ENCODE measurements at places on chromosomes 5 and 9. TPM values are rescaled to one million over a fixed set of nuclear protein-coding genes. Genes with fewer than 3 reads are reported as not detected.

Gene TLX3
- total RNA-seq = not detected

Gene NRARP
- total RNA-seq = 1.7 TPM

Gene LRRC19
- not detected for total RNA-seq

Gene EGFL7
- 1.00 TPM for total RNA-seq

Gene C9
- not detected for total RNA-seq

Gene DIRAS2
- total RNA-seq = not detected

Gene EIF4EBP3
- 12.0 TPM for total RNA-seq

Gene LECT2
- not detected for total RNA-seq

Gene UNC13B
- total RNA-seq = 1.1 TPM

Gene CDKN2AIPNL
- 23.4 TPM for total RNA-seq

Gene PPIP5K2
- total RNA-seq = 67.1 TPM

GRCh38 chr5:139745800-139746690 lies 49.6 kb upstream of the PSD2 start:
- DNase-seq = peak; percentile 57

GRCh38 chr5:157168286-157168685 lies 2.2 kb upstream of the GARIN3 start:
- no peak for DNase-seq

DNA sequence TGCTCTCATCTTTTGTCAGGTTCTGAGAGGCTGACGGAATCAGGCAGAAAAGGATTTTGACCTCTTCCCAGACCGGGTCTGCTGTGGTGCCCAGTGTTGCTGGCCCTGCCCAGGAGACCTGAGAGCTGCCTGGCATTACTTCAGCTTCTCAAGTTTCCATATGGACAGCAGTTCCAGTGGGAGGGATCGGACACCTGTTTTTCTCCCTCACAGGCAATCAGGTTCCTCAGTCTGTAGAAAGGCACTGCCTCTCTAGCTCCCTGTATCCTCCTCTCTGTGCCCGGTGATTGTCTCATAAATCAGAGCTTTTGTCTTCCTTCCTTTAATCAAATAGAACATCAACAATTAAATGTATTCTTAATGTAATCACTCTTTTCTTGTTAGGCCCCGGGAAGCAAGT lies 198.7 kb downstream of the SEMA6A start:
- DNase-seq = no peak

DNA sequence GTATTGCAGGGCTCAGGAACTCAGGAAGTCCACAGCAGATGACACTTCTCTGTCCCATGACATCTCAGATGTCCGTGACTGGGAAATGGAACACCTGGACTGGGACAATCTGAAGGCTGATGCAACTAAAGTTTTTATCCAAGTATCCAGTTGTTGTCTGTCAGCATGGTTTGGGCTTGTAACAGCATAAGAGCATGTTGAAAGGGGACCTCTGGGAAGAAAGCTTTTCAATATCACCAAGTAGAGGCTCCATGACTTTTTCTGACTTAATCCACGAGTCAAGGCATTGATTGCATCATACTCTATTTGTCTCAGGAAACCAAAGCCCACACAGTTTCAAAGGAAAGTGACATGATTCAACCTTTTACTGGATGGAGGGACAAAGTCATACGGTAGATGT lies 807.7 kb downstream of the MTRR start:
- DNase-seq = no peak

DNA sequence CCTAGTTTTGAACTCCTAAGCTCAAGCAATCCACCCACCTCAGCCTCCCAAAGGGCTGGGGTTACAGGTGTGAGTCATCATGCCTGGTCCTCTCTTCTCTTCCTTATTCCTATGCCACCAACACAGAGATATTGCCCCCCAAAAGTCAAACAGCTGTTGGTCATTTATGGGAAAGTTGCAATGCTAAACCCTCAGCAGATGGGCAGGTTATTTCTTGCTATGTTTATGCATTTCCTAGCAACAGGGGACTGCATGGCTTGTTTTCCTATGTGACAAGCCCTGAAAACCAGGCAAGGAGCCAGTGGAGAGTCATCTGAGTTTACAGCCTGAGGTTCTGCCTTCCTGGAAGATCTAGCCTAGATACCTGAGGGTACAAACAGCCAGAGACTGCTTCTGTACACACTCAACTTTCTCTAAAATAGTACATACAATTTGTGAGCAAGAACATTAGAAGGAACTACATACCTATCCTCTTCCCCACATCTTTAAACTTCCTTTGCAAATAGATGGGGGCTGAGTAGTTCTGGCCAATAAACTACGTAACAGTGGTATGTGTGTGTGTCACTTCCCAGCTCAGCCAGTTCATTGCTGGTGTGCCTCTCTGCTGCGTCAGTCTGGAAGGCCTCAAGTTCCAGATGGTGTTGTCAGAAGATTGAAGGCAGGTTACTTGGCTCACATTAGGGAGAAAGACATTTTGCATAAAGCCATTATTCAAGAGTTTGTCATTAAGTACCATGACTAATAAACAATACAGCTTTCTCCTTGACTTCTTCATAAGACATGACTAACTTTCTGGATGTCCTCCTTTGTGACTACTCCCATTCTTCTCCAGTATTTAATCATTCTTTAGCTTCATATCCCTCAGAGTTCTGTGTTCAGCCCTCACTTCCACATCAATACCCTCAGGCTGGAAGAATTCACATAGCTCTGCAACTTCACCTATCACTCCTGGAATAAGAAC lies 65.3 kb downstream of the CSNK1A1 start:
- no peak for DNase-seq

DNA sequence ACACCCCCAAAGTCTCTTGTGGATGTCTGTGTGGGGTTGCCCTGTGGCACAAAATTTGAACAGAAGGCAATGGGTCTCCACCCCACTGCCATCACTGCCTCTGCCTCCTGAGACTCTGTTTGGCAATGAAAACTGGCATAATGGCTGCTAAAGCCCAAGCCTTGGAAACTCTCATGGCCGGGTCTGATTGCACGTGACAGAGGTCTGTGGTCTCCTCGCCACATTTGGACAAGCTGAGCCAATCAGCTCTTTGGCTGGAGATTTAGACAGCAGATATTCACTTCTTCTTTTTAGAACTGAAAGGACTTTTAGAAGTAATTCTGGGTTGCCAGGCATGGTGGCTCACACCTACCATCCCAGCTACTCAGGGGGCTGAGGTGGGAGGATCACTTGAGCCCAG lies 5.5 kb downstream of the GGTA1 start:
- DNase-seq = no peak

DNA sequence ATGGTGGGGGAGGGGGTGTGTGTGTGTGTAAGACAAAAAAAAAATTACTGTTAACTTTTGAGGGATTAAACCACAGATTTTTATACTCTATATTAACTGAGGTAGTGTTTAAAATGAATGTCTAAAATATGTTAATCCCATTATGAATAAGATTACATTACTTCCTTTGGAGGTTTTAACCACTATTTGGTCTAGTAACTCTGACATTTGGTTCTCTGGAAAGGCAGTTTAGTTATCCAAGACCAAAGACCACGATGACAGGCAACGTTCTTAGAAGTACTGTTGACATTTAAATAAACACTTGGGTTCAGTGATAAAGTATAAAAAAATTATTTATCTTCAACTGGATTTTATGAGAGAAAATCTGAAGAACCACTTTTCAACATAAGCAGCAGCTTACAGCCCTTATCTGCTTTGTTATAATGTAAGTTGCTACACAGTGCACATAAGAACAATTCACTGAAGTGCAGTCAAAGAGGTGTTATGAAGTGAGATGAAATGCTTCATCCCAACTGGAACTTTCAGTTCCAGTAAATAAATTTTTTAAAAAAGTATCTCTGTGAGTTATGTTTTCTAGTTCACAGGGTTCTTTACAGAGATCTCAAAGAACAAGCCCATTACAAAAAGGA lies 94.5 kb downstream of the OSMR start:
- DNase-seq = no peak

- no peak for DNase-seq
These were observed 190.9 kb downstream of the GADD45G start for GRCh38 chr9:89795538-89796195.

- peak; percentile 58 for DNase-seq
These were observed 12.4 kb upstream of the CXXC5 start for GRCh38 chr5:139635606-139636206.

DNA sequence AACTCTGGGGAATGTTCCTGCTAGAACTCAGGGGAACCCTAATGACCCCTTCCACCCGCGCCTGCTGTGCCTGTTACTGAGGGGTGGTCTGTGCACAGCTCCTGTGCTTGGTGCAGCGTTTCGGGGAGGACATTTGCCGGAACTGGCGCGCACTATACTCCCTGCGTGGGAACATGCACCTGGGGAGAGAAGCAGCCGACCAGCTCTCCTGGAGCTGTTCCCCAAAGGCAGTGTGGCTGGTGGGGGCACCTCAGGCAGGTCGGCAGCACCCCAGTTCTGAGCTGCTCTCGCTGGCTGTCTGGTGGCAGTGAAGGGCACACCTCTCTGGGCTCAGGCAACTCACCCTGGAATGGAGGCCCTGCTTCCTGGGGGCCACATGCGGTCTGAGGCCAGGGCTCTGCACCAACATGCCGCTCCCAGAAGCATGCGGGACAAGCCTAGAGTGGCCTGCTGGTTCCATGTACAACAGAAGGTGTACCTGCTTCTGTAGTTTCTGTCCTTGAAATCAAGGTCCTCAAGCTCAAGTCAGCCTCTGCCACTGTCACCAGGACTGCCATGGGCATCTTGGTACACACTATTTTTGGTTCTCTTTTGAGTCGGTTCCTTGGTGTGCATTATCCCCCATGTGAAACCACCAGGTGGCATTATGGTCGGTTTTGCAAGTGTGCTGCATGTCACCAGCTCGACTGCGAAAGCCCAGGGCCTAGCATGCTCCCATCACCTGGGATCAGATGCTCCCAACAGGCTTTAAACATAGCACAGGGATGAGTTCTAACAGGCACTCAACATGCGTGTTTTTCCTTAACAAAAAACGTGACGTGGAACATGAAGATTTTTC lies 7.8 kb upstream of the MRNIP start:
- no peak for DNase-seq

GRCh38 chr5:143564417-143564816 lies 160.9 kb upstream of the NR3C1 start:
- no peak for DNase-seq

- DNase-seq = no peak
These were observed 26.1 kb upstream of the CSF1R start for GRCh38 chr5:150112201-150113046.

DNA sequence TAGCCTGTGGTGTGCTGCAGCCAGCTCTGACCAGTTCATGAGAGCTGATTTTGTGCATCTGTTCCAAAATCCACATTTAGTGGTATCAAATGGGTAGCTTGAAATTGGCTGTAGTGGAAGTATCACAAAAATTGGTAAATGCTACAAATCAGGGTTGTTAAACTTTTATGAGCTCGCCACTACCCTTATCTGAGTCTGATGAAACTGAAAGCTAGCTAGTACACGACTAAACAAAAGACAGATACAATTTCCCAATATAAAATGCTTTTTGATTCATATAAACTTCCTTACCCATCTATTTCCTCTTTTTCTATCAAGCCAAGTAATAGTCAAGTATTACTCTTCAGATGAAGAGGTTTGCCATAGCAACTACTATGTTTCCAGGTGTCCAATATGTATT lies 392.0 kb downstream of the TMEM161B start:
- no peak for DNase-seq

DNA sequence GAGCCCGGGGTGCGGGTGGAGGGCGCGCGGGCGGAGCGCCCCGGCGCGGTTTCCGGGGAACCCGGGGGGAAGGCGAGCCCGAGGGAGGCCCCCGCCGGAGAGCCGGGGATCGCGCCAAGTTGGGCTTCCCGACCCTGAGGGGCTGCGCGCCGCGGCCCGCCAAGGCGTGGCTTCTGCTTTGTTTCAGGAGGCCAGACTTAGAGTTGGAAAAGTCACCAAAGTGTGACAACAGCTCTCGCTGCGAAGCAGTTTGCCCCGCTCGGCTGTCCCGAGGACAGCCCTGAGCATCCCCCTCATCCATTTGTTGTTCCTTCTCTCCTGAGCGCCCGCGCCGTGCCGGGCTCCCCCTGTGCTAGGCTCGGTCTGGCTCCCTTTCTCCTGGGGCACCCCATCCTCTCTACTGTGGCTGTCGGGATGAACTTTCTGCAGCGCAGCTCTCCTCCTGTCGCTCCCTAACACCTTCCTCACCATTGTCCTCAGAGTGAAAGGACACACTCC lies 410 bp downstream of the GLIPR2 start:
- no peak for DNase-seq

GRCh38 chr9:116073826-116074225 lies 79.8 kb upstream of the PAPPA start:
- DNase-seq = no peak

DNA sequence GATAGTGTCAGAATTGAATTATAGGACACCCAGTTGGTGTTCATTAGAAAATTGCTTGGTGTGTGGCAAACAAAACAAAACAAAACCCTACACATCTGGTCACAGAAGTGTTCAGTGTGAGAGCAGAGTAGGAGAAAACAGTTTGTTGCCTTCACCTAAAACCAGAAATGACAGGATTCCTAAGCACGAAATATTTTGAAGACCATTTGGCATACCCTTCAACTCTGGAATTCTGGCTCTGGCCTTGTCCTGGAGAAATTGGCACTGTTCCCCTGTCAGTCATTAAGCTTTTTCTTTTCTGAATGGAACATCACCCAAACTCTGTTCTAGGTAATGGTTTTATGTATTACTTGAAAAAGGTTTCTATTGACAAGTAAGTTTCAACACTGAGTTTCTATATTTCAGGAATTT lies 110.2 kb upstream of the PCA3 start:
- no peak for DNase-seq

DNA sequence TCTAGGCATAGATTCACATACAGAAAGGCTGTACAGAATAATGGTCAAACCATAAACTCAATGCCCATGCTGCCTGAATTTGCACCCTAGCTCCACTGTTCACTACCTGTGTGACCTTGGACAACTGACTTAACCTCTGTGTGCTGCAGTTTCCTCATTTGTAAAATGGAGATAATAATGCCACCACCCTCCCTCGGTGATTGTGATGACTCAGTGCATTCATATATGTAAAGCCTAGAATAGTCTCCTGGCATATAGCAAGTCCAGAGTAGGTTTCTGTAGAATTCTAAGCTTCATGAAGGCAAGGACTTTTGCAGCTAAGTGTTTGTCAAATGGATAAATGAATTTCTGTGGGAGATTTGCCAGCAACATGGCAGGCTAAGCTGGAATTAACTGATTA lies 297.8 kb upstream of the NR4A3 start:
- no peak for DNase-seq

GRCh38 chr9:113875459-113876150 lies 504 bp upstream of the ZNF618 start:
- no peak for DNase-seq

DNA sequence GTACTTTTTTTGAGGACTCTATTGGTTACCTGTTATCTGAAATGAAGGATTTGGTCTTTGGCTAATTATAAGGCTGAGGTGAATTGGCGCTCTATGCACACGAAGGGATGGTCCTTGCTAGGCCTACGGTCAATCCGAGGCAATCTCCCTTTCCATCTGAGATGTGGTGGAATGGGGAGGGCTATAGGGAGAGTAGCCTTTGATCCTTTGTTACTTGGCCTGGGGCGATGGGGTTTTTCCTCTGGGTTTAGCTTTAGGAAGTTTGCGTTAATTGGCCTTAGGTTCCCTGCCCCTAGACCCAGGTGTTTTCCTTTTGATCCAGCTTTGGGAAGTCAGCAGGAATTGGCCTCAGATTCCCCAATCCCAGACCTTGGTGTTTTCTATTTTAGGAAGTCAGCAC lies 102.1 kb upstream of the C9orf72 start:
- DNase-seq = no peak

- no peak for DNase-seq
These were observed 57.8 kb downstream of the ZNF462 start for GRCh38 chr9:106920701-106921283.

Measured in activated naive CD8-positive, alpha-beta T cell treated with anti-CD3 and anti-CD28 coated beads, Interleukin-2, amount 10 ng/mL, durations not matched to agents 7 days and 5 days (primary cell).